Cardiac septum (tissue), 1 donor: ENCODE measurements at places on chromosomes 12 and 14. TPM values are rescaled to one million over a fixed set of nuclear protein-coding genes. Genes with fewer than 3 reads are reported as not detected.

Gene CIROP
- not detected for total RNA-seq

Gene TECPR2
- 28.0 TPM for total RNA-seq

Gene TCL1A
- total RNA-seq = not detected

Gene SLC6A15
- total RNA-seq = not detected

Gene RASAL1
- total RNA-seq = not detected
